Pancreas (tissue), 10 donors: ENCODE measurements at places on chromosomes 12 and 14. TPM values are rescaled to one million over a fixed set of nuclear protein-coding genes. Genes with fewer than 3 reads are reported as not detected.

DNA sequence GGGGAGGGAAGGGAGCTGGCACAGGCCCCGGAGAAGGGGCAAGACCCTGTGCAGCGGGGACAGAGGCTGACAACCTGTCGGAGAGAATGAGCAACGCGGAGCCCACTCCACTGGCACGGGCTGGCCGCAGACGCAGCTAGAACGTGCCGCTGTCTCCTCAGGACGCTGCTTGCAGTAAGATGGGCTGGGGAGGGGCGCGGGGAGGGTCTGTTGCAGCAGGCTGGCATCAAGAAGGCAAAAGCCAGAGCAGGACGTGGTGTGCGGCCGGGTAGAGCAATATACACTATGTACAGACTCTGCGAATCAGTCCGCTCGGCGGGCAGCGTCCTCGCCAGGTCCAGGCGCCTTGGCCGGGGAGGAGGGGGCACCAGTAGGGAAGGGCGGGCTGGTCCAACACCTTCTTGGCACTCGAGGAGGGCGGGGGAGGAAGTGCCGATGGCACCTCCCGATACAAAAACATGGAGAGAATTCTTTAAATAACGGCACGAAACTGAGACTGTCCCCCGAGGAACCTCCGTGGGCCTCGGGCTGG lies 19.8 kb downstream of the RAB35 start:
- no peak for DNase-seq

DNA sequence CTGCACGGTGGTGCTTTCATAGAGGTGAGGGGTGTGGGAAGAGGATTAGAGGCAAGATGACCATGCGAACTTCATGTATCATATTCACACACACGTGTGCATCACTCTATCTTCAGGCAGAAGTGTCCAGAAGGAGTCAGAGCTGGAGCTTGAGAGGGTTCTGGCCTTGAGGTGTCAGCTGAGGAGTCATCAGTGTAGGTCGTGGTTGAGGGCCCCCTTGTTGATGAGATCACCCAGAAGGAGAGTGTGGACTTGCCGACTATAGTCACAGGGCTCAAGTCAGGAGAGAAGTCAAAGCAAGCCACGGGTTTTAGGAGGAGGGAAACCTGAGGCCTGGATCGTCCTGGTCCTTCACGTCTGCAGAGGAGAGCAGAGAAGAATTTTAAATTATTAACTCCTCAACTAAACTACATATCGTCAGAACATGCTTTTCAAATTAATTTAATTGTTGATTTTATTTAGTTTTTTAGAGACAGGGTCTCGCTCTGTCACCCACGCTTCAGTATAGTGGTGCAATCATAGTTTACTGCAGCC lies 25.4 kb downstream of the EML1 start:
- DNase-seq = no peak

GRCh38 chr12:95099270-95099790 lies 25.9 kb upstream of the NR2C1 start:
- no peak for DNase-seq

- no peak for DNase-seq
These were observed 63.0 kb upstream of the TCL1B start for GRCh38 chr14:95623195-95623594.

DNA sequence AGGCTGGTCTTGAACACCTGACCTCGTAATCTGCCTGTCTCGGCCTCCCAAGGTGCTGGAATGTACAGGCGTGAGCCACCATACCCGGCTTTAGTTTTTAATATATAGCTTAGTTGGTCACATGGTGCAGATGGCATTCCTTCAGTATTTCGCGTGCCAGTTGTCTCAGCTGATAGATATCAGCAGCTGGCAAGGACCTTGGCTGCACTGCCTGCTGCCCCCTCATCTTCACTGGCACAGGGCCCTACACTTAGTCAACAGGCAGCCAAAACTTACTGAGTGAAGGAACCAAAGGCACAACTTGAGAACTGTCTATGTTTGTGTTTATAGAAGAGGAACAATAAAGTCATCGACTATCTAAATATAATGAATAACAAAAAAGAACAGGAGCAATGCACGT lies 31.0 kb downstream of the EID3 start:
- DNase-seq = no peak

DNA sequence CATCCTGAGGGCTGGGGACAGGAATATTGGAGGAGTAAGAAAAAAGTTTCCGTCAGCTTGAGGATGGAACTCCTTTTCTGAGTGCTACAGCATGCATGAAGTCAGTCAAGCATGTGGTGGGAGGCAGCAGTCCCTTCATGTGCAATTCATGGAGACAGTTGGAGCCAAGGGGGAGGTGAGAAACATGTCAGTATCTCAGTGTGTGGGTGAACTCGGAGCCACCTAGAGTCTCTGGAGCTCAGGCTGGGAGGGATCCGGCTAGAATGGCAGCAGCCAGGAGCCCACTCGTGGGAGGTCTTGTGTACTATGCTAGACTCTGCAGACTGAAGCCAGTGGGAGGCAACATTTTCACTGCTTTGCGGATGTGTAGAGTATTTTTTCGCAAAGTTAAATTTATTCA lies 60.3 kb downstream of the AVPR1A start:
- no peak for DNase-seq

DNA sequence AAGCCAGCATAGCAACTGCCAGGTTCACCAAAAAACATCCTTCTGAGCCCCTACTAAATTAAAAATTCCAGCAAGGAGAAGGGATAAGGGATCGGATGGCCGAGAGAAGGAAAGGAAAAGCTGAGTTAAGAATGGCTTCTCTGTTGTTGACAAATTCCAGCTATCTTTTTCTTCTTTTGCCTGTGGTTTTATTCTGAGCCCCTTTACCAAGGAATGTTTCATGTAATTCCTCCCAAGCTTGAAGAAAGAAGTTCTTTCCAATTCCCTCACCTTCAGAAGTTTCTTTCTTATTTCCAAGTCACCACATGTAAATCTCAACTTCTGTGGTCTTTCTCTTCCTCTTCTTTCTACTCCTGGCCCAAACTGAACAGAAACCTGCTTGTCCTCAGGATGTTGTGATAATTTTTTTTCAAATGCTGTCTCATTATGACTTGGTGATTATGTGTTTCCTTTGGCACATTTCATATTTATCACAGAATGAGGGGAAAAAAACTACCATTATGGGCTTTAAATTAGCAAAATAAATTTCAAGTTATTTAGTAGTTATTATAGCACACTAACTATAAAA lies 40.0 kb downstream of the FGD6 start:
- no peak for DNase-seq

DNA sequence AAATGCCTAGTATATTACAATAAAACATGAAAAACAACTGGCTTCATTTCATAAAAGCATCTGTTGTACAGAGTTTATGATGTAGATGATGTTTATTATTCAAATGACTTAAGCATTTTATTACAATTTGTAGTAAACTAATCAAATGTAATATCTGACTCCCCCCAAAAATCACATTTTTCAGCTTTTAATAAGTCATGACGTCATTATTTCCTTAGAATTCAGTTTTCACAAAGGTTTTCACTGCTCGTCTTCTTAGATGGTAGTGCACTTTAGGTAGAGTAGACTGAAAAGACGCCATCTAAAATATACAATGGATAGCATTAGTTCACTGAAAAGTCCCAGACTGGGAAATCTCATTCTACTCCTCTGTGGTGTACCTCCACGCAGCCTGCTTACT lies 181.5 kb downstream of the ACSS3 start:
- DNase-seq = no peak

DNA sequence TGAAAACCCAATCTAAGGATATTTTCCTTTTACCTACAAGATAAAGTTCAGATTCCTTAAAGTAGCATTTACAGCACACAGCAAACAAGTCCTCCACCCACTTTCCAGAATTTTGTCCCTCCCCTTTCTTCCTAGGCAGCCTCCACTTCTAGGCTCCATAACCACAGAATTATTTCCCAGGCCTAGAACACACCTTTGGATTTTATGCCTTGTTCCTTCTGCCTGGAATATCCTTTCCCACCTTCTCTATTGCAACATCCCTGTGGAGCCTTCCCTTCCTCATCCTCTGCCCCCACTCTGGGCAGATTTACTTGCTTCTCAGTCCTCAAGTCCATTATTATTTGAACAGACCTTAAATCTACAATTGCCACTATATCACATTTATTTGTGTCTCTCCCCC lies 2.1 kb upstream of the TSPAN8 start:
- no peak for DNase-seq

GRCh38 chr14:76846331-76847047 lies 20.3 kb downstream of the LRRC74A start:
- no peak for DNase-seq

DNA sequence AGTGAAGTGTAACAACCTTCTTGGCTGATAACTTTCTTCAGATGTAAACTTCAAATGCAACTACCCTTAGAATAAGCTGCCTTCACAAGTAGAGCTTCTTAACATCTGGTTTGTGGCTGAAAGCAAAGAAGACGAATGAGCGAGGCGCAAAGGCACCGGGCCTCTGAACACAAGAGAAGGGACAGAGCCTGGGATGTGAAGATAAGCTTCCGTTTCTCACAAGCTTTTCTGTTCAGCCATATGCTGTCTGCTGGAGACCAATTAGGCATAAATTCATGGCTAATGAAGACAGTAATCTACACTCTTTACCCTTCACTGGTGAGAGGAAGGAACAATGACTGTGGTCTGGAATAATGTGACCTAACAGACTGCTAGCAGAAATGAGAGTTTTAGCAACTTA lies 195.2 kb downstream of the ATXN7L3B start:
- DNase-seq = no peak

- DNase-seq = no peak
These were observed 1584.4 kb upstream of the SEL1L start for GRCh38 chr14:83118029-83118428.

- no peak for DNase-seq
These were observed 53.9 kb downstream of the DNAH10 start for GRCh38 chr12:123815968-123816367.

GRCh38 chr12:32864731-32865130 lies 31.8 kb downstream of the PKP2 start:
- no peak for DNase-seq

GRCh38 chr14:59271734-59272133 lies 83.3 kb downstream of the DAAM1 start:
- DNase-seq = no peak

GRCh38 chr12:98998697-98999299 lies 353.7 kb downstream of the APAF1 start:
- DNase-seq = no peak

DNA sequence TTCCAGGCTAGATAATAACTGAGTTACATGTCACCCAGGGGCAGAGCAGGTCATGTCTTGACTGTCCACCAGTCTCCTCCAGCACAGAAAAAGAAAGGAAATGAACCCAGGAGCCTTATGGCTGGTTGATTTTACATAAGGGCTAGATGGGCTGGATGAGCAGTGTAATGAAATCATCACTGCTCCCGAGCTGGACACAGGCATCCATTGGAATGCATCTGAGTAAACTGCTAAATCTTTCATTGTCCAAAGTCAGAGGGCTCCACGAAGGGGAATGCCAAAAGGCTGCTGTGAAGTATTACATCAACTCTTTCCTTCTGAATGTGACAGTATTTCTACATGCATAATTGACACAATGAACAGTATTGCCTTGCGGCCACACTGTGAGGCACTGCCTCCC lies 30.1 kb upstream of the TSPAN11 start:
- DNase-seq = no peak

DNA sequence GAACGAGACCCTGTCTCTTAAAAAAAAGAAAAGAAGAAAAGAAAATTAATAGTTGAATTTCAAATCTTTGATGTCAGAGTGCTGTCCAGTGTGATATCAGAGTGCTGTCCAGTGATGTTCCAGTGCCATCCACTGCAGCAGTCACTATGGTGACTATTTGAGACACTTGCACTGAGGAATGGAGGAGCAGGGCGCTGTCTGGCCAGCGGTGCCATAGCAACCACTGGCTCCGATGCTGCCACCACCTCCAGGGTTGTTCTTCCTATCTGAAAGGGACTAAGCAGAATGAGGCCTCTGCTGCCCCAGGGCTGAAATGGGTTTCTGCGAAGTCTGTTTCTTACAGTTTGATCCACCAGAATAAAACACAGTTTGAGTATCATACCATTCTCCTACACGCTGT lies 272.9 kb downstream of the NUAK1 start:
- DNase-seq = no peak

DNA sequence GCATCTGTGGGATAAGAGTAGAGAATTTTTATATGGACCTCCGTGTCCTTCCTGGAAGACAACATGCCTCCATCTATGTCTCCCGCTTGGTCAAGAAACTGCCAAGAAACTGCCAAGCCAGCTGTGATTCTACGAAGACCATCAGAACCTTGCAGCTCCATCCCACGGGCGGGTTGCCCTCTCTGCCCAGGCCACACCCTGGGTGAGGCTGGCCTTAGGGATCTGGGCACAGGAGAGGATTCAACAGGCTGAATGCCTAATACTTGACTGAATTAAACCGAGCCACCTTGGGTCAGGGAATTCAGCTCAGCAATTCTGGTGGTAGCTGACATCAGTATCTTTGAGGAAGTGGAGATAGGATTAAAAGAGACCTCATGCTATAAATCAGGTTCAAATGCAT lies 37.8 kb upstream of the FOS start:
- DNase-seq = no peak

GRCh38 chr12:122323311-122324019 lies 57.2 kb upstream of the VPS33A start:
- DNase-seq = no peak

DNA sequence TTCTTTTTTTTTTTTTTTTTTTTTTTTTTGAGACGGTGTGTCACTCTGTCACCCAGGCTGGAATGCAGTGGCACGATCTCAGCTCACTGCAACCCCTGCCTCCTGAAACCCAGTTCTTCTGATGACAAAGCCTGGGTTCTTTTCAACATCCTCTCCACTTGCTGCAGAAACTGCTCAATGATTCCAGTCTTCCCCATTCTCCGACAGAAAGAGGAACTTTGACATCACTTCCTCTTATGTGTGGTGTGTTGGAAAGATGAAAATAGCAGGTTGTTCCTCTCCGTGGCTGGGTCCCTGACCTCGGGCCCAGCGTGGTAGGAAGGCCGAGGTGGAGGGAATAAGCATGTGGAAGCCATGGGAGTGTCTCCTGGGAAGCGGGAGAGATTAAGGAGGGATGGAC lies 198.4 kb downstream of the PHETA1 start:
- no peak for DNase-seq

DNA sequence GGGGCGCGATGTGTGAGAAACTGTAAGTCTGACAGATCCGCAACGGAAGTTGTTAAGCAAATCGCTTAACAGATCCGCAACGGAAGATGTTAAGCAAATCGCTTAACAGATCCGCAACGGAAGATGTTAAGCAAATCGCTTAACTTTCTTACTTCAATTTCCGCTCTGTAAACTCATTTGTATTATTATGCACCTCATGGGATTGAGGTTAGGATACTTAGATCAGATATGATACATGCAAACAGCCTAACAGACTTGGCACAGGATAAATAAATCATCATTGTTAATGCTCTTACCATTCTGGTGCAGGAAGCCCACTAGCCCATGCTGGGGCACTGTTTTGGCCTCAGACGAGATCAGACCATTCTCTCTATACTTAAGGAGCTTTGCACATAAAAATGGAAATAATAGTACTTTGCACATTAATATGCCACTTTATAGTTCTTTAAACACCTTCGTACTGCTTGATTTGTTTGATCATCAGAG lies 399 bp downstream of the NCAPD2 start:
- DNase-seq = no peak

GRCh38 chr14:77140359-77141213 lies 1.0 kb downstream of the ZDHHC22 start:
- no peak for DNase-seq

- no peak for DNase-seq
These were observed 26.9 kb upstream of the MYBPC1 start for GRCh38 chr12:101567918-101568317.

TSHR gene
- total RNA-seq = not detected

BTG1 gene
- total RNA-seq = 183 TPM

KRT1 gene
- not detected for total RNA-seq

LRFN5 gene
- 0.13 TPM for total RNA-seq

MYF6 gene
- total RNA-seq = not detected

SPTB gene
- total RNA-seq = 2.9 TPM

MMP19 gene
- 1.8 TPM for total RNA-seq

KRT6C gene
- not detected for total RNA-seq

TBC1D30 gene
- 23.2 TPM for total RNA-seq
